Dermis blood vessel endothelial cell (primary cell): ENCODE measurements at places on chromosomes 2 and 18. TPM values are rescaled to one million over a fixed set of nuclear protein-coding genes. Genes with fewer than 3 reads are reported as not detected.

Gene RGPD5
- 23.0 and 47.0 TPM in 2 replicates for total RNA-seq

Gene GAL3ST2
- total RNA-seq, result not detected in 2 replicates

Gene CDH20
- under 0.01 TPM in 1 of 2 replicates, not detected in the other for total RNA-seq

GRCh38 chr2:113795405-113795920, 39.0 kb upstream of the SLC35F5 start:
- DNase-seq, result no peak
